ENCODE measurements at places on chromosomes 7 and 10.

GRCh38 chr10:75468612-75469005, 37.2 kb downstream of the LRMDA start:
- no peak for DNase-seq

DNA sequence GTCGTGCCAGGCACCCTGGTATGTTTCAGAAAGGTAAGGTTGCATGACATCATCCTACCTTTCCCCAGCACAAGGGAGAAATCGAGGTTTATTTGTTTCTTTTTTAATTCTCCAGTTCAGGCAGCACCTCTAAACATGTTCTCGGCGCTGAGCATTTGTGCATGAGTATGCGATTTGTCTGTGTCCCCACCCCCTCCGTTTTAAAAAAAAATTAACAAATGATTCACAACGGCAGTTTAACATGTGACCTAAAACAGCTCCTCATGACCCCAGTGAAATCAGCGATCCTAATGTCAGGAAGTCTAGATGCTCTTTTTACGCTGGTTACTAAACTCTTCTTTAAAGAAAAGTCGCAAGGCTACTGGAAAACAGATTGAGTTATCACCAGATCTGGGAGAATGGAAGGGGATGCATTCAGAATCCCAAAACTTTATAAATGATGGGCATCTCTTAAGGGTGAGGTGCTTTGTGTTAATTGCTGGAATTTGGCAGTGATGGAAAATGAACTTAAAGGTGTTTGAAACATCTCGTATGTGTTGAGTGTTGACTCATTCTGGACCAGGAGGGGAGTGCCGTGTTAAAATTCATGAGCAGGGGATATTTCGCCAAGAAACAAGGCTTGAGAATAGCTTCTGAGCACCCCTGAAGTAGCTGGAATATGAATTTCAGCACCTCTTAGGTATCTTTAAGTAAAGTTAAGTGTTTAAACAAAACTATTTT, 106.8 kb upstream of the PDCD4 start:
- no peak for DNase-seq

- no peak for DNase-seq
Observed at GRCh38 chr10:51097546-51097945, 23.3 kb downstream of the PRKG1 start.

- DNase-seq = no peak
Observed at GRCh38 chr7:101397243-101397642, 34.6 kb downstream of the COL26A1 start.

DNA sequence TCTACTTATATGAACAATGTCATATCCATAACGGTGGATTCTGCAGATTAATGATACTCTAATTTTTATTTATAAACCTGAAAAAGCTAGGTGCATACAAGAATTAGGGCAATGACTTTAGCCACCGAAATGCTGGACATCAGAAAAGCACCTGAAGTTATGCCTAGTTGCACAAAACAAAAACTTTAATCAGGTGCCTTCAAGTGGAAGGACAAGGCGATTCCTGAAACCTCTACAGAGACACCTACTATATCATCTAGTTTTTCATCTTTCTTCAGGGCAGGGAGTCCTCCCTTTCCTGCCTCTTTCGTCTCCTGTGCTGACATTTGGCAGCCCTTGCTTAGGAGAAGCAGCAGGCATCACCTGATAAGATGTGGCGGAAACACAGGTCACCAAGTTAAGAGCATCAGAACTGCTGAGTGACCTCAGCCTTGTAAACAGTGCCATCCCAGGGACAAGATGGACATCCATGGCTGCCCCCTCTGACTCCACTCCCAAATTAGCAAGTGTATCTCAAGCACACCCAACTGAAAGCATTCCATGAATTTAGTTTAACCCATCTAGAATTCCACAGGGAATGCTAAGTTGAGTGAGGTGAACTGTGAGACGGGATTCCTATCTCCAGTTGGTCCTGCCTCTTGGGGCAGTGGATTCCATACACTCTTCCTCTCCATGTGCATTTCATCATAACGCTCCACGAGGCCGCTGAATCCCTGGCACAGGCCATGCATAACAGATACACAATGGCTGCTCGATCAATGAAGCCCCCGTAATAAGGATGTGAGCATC, 5.8 kb downstream of the ITPRIP start:
- DNase-seq = no peak

DNA sequence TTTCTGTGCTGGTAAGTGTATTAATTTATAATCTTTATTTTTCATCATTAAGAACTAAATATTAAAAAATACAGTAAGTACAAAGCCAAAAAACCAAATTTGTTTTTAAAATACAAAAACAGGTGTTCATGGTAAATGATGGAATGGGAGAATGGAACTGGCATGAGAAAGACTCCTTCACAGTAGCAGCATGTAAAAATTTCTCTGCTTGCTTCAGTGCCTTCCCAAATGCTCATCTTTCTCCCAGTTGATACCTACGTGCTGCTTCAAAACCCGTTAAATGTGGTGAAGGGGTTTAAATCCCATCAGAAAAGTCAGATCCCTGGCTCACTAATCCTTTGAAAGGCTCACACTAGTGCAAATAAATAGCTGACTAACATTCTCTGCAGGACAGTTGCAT, 4.2 kb downstream of the RNF133 start:
- DNase-seq = no peak

- peak; percentile 80 for DNase-seq
Observed at GRCh38 chr7:42233695-42234331, 3.2 kb downstream of the GLI3 start.

GRCh38 chr10:119209035-119209735, 1.8 kb downstream of the GRK5 start:
- no peak for DNase-seq

DNA sequence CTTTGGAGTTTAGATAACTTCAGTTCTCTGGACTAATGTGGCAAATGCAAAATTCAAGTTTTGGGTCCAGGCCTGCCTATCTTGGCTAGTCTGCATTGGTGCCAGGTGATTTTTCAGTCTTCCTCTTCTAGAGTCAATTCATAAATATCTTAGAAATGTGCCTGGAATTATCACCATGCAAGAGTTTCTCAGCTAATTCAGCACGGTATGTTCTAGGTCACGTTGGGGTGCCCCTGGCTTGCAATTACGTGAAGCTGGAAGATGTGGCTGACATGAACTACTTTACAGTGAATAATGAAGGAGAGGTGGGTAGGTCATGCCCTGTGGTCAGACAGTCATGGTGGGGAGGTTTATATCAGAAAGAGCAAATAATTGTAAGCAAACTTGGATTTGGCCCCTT, 25.0 kb downstream of the ZDHHC6 start:
- no peak for DNase-seq

- peak; percentile 73 for DNase-seq
Observed at GRCh38 chr7:92714767-92715166, 121.6 kb downstream of the CDK6 start.
